ENCODE measurements at places on chromosomes 2 and 18.

GRCh38 chr2:85673716-85674375 lies 5.8 kb upstream of the SFTPB start:
- DNase-seq: no peak

DNA sequence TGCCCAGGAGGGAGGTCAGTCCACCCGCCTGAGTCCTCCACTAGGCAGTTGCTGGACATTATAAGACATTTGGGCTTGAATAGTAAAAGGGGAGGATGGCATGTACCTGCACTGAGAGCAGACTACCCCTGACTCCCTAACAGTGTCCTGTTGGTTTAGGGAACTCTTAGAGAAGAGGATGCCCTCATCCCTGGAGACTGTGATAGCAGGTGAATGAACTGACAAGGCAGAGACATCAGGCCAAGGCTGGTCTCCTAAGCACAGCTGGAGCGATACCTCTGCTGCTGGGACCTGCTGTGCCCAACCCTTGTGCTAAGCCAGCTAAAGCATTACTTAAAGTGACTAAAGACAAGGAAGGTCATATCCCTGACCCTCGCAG lies 34.8 kb downstream of the PROC start:
- DNase-seq: no peak

DNA sequence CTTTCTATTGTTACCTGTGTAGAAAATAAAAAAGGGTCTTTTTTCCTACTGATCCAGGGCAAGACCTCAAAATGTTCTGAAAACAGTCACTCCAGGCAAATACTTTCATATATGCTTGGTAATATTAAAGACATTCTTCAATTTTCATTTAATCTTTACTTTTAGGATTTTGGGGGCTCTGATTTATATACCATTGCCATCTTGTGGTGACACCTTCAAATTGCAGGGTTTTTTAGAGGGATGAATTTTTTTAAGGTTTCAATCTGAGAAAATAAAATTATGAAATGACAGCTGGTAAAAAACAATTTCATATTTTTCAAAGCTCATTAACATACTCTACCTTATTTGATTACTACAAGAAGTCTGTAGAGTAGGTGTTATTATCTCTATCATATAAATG lies 26.8 kb downstream of the MAPK4 start:
- no peak for DNase-seq

DNA sequence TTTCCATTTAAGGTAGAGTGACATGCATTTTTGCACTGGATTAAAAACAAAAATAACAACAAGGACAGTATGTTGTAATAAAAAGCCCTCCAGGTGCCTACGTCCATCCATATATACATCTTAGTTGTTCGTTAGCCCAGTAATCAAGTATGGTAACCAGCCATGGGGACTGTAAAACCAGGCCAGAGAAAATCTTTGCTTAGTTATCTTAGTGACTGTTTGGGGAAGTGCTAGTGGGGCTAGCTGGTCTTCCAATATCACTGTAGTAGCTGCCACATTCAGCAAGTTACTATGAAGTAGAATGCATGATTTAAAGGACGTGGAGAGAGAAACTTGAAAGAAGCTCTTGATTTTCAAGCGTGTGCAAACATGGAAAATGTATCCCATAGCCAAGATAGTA lies 95.9 kb upstream of the STON1 start:
- DNase-seq: no peak

- DNase-seq: no peak
Measured at GRCh38 chr2:11683966-11684365, 14.0 kb upstream of the NTSR2 start.

GRCh38 chr2:241598487-241598886 lies 38.5 kb downstream of the THAP4 start:
- DNase-seq: peak; percentile 21

- DNase-seq: no peak
Measured at GRCh38 chr2:112539306-112539705, 3.0 kb upstream of the POLR1B start.

DNA sequence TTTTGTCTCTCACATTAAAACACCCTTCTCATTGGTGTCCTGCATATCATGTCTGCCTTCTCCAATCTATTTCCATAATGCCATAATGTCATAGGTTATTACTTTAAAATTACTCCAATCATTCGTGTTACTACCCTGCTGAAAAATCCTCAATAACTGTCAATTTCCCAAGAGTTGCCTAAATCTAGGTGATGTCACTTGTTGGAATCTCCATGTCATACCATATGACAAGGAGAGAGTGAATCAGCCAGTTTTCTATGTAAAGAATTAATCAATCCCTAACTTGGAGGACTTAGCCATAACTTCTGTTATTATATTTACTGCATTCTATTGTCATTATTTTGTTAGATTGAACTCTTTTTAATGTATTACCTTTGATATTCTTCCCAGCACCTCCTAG lies 62.5 kb downstream of the PHLPP1 start:
- no peak for DNase-seq

All from CD4-positive, alpha-beta T cell treated with Interleukin-10 for 1 hour (primary cell).